GF-D8 (cell line): ENCODE measurements at places on chromosomes 3 and 15.

DNA sequence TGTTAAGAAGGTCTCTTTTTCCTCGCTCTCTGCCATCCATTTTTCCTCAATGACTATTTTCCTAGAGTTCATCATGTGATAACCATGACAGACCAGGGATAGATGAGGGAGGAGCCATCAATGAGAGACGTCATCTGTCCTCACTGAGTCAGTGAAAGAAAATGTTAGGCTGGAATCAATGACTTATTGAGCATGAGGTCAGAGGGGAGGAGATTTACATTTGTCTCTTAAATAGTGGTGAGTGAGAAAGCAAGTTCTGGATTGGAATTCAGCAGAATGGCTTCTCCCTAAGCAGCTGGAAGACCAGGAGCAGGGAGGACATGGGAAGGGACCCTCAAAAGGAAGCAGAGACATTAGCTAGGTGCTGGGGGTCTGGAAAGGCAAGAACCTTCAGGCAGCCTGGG, 28.2 kb upstream of the USP3 start:
- no peak for DNase-seq

DNA sequence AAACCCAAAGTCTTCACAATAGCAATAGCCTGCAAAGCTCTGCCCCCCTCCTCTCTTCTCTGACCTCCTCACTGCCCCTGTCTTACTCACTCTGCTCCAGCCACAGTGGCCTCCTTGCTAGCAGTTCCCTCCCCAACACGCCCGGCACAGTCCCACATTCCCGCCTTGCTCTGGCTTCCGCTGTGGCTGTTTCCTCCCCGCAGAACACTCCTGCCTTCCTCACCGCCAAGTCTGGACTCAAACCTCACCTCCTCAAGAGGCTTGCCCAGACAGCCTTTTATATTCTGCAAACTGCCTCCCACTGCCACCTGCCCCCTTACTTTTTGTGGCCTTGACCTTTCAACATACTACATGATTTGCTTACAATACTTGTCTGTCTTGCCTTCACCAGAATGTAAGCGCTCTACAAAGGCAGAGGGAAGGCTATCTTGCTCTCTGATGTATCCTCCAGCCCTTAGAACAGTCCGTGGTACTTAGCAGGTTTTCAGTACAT, 406 bp upstream of the MPI start:
- DNase-seq: peak; percentile 21

- no peak for DNase-seq
These were observed 730.4 kb upstream of the CFAP20DC start for GRCh38 chr3:59780209-59780608.

GRCh38 chr15:93974804-93975481, 256.4 kb upstream of the MCTP2 start:
- no peak for DNase-seq

DNA sequence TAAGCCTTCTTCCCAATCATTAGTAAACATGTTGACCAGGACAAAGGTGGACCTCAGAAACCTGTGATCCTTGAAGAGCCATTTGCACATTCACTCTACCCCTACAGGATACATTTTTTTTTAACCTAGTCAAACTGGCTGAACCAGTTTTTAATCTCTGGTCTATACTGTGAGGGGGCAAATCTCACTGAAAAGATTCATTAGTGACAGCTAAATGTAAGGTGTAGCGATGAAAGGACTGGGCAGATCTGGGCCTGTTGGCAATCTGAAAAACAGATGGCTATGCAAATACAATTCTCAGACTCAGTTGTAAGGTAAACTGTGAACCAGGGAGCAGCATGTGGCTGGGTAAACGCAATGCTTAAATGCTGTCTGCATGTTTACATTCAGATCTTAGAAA, 75.6 kb upstream of the SNTN start:
- no peak for DNase-seq

GRCh38 chr15:33612721-33613304, 302.0 kb downstream of the RYR3 start:
- DNase-seq: no peak

GRCh38 chr3:105417525-105418289, 51.0 kb downstream of the ALCAM start:
- DNase-seq: no peak

DNA sequence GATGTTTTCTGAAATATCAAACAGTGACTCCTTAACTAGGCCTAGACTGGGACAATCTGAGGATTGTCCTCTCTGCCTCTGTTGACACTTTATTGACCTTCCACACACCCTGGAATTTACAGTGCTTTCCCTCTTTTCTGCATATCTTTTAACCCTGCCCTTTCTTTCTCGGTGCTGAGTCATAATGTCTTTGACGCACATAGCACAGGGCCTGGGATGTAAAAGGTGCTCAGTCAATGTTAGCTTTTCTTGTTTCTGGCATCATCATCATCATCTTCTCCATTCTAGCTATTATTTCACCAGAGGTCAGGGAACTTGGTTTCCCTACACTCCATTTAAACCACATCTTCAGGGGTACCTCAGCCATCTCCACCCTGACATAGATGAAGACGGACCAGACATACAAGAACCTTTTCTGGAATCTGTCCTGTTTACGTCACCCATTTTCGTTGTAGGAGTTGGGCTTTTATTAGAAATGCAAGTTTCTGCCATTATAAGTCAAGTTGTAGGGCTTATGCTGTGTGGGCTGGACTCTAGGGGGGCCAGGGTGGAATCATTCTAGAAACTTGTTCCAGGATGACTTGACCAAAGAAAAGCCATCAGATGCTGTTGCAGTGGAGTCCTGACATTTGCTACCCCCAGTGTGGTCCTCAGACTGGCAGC, 46.6 kb downstream of the ZBTB38 start:
- no peak for DNase-seq

GRCh38 chr3:17423786-17424536, 318.5 kb downstream of the TBC1D5 start:
- DNase-seq: no peak

DNA sequence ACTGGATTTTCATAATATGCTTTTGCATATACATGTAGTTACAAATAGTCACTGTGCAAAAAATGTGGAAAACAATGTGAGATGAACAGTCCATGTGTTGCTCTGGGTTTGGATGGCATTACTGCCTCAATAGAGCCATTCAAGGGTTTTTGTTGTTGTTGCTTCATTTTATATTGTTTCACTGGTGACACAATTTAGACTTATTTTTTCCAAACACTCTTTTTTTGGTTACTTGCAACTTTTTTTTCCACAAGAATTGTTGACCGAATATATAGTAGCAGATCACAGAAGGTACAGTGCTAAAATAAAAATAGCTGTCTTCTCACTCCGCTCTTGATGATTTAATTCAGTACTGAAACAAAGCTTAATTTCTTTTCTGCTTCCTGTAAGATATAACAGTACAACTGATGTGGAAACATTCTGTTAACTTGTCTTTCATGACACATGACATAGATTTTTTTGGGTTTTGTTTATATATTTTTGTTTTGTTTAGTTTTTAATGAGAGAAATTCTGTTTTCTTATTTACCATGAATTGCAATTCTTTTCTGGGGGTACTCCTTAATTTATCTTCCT, 618.6 kb downstream of the NAALADL2 start:
- no peak for DNase-seq

DNA sequence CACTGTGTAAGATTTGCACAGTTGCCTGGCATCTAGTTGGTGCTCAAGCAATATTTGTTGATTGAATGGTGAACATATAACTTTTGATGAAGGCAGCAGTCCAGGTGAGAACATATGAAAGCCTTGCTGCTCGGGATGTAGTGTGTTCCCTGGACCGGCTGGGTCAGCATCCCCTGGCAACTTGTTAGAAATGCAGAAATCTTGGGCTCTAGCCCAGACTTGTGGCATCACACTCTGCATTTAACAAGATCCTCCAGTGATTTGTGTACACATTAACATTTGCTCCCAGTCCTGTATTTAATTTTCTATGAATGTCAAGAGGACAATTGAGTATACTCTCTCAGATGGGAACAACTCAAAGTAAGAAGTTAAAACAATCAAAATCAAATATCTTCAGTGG, 69.0 kb upstream of the SAMMSON start:
- DNase-seq: no peak

DNA sequence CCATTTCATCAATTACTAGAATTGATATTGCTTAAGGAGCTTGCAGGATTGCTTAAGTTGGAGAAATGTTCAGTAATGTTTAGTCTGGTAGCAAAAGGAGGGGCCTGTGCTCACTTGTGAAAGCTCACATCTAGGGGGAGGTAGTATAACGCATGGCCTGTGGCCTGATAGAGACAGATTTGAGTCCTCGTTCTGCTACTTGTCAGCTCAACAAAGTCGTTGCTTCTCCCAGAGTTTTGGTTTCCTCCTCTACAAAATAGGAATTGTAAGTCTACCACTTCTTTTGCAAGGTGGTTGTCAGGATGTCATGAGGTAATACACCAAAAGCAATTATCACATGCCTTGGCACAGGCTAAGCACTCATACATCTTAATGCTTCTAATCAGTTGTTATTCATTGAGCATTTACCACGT, 1.3 kb downstream of the ST3GAL6 start:
- peak; percentile 87 for DNase-seq

DNA sequence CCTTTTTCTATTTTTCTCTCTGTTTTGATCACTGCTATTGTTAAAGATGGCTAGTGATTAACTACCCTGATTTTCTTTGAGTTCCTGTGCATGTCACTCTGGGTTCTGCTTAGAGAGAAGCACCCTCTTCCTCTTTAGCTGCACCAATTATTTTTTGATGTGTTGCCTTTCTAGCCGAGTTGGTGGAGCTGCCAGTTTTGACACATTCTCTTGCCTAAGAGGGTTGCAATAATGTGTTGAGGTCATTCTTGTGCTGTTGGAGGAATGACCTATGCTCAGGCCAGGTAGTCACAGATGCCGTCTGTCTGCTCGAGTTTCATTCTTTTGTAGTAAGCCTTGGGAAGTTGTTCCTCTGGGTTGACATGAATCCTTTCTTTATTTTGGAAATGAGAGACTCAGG, 84.6 kb upstream of the DPH6 start:
- no peak for DNase-seq

DNA sequence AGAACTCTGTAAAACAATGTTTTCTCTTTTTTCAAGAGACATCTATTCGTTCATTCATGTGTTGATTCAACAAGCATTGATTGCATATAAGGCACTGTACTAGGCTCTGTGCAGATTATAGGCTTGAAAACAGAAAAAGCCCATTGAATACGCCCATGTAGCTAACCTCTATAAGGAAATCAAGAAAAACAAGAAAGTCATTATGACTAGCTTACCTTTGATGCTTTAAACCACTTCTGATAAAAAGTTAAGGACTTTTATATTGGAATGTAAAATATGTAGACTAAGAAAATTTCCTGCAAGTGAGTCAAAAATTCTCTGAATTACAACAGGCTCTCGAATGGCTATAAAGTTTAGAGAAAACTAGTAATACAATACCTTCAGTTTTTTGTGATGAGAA, 92.5 kb downstream of the BDH1 start:
- no peak for DNase-seq

DNA sequence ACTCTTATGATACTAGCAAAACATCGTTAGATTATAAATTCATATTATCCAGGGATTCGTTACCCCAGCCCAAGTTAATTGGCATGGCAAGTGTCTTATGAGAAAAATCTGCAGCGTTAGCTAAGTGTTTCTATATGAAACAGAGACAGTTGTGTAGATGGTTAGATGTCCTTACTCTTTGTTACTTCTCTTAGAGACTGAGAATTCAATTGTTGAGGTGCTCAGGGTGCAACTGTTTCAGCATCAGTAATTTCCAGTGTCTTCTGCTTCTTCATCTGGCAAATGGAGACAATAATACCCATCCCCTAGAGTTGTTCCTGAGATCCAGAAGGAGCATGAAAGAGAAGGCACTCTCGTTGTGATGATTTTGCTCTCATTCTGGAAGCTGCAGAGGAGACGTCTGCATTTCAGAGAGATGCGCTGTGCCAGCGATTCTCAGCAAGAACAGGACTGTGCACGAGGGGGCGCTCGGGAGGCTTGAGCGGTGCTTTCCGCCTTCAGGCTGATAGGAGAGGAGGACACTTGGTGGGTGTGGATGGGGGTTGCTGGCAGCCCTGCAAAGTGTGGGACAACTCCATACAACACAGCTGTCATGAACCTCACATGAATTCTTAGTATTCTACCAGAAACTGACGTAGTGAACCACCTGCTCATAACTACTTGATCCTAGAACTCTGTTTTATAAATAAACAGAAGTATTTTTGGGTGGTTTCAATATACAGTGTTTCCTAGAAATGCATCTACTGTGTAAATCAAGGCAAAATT, 39.7 kb upstream of the SPSB4 start:
- DNase-seq: no peak

DNA sequence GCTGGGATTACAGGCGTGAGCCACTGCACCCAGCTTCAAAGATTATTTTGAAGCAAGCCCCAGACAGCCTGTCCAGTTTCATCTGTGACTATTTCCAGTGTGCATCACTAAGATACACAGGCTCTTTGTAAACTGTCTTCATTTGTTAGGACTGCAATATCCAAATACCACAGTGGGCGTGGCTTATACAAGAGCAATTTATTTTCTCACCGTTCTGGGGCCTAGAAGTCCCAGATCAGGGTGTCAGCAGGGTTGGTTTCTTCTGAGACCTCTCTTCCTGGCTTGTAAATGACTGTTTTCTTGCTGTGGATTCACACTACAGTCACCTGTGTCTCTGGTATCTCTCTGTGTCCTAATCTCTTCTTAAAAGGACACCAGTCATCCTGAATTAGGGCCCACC, 59.7 kb downstream of the RLBP1 start:
- no peak for DNase-seq

- no peak for DNase-seq
These were observed 1.3 kb downstream of the ACTR8 start for GRCh38 chr3:53880396-53881345.

DNA sequence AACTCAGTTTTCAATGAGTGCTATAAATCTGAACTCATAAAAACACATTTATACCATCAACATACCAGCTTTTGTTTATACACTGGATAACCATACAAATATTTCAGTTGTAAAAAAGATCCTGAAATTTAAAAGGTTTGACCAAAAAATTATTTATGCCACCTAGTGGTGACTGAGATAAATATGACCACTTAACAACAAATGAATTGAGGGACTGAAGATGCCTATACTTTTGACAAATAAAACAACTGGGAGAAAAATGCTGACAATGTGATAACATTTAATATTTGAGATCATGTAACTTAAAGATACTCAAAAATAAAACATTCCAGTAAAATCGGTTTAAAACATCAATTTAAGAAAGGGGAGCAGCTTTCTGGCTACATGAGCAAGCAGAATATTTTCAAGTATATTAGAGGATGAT, 30.4 kb downstream of the ATG3 start:
- DNase-seq: no peak

- no peak for DNase-seq
These were observed 304.5 kb upstream of the NECTIN3 start for GRCh38 chr3:110767156-110767555.

- no peak for DNase-seq
These were observed 1.6 kb upstream of the MCTP2 start for GRCh38 chr15:94229591-94230369.

DNA sequence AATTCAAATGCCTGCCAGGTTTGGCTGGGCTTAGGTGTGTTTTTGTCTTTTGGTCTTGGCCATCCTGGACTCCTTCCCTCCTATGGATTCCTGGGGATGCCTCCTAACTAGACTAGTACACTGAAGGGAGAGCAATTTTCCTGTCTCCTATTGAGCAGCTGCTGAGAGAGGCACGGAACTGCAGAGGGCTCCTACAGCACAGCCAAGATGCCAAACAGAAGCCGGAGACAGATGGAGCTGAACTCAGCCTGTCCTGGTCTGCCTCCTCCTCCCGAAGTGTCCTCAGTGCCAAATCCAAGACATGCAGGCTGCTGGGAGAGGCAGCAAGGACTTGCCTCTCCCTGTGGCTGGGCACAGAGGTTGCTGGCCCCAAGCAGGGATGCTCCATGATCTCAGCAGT, 256.6 kb upstream of the PROK2 start:
- DNase-seq: no peak

GRCh38 chr15:94033683-94034020, 197.7 kb upstream of the MCTP2 start:
- no peak for DNase-seq

GRCh38 chr15:83204697-83205096, 2.9 kb downstream of the HDGFL3 start:
- no peak for DNase-seq
